ENCODE measurements at places on chromosomes 1 and 21.

DNA sequence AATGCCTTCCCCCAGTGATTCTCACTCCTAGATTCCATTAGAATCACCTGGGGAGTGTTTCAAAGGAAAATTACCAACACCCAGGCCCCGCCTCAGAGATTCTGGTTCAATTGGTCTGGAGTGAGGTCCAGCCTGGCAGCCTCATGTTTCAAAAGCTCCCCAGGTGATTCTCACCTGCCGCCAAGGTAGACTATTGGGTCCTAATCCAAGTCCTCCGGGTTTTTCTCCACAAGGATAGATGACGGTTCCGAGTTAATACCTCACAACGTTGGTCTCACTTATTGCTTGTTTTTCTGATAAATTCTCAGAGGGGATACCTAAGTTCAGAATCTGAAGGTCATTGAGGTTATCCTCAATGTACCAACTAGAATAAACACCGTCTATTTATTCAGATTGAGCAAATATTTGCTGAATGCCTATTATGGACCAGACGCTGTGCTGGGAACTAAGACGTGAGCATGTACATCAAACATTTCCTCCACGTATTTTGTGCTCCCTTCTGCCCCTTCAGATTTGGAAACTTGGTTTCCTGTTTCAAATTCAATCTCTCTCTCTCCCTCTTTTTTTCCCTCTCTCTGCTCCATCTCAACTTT is 97.5 kb downstream of the SEC16B start:
- DNase-seq = no peak

- DNase-seq = no peak
These were observed 121.7 kb upstream of the FOXD3 start for GRCh38 chr1:63200676-63201075.

DNA sequence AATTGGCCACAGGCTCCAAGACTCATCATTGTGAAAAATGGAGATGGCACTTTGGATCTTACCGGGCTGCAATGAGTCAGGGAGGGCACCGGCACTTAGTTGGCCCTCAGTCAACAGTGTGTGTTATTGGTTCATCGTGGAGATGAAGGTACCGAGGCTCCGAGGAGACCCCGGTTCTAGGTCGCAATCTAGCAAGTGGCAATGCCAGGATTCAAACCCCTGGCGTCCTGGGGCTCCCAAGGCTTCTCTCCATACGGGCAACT is 49.0 kb upstream of the ACOT11 start:
- no peak for DNase-seq

DNA sequence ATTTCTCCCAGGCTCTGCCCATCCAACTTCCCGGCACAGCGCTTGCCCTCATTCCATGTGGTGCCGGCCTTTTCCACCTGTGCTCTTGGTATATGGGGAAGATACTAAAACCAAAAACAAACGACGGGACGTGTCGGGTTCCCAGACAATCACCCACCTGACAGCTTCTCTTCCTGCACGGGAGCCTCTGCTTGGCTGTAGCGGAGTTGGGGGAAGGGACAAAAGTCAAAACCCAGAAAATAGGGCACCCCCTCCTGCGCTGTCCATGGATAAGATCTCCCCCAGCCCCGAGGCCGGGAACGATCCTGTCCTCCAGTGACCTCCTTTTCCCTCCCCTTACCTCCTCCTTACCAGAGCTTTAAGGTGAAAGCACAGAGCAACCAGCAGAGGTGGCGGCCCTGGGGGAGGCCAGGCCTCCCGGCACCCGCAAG is 640 bp downstream of the JTB start:
- DNase-seq = no peak

DNA sequence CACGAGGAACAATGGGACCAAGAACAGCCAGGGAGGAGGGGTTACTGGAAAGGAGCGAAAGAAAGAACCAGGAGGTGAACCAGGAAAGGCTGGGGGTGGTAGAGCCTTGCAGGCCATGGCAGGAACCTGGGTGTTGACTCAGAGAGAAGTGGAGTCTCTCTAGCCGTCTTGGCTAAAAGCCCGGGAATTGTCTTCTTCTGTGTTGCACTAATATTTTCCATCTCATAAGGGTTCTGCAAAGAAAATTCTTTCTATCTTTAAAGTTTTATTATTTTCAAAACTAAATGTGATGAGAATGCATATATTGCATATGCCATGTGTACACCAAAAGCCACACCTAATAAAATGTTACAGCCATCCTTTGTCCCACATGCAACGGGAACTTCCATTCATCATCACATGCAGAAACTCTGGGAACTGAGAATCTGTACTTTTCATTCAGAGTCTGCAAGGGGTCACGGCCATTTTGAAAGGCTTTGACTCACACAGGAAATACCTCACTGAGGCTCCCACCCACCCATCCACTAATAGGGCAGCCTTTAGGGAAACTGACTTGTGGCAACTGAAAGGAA is 38.0 kb downstream of the ERG start:
- DNase-seq = no peak

DNA sequence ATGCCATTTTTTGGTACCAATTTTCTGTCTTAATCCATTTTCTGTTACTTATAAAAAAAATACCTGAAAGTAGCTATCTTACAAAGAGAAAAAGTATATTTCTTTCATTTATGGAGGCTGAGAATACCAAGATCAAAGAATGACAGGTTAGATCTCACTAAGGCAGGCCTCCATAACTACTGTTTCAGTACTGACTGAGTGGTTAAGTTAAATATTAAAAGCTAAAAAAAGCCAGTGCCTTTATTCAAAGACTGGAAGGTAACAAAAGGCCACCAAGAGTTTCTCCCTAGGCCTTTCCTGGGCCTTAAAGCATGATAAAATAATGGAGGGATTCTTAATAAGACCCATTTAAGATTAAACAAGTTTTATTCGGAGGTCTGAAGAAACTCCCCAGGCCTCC is 687.7 kb upstream of the ADGRL4 start:
- DNase-seq = no peak

DNA sequence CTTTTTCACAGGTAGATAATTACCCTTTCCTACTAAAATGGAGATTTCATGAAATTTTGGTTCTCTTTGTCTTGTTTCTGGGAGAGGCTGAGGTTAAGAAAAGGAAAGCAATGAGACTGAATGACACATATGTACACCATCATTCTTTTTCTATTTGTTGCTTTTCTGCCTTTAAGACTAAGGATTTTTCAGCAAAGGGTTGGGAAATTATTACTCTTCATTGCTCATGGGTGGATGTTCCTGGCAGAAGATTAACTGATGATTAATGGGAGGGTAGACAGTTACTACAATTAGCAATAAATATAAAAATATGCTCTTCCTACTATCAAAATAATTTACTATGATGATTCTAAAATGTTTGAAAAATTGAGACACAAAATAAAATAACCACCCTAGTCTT is 316.5 kb upstream of the USP24 start:
- DNase-seq = no peak

DNA sequence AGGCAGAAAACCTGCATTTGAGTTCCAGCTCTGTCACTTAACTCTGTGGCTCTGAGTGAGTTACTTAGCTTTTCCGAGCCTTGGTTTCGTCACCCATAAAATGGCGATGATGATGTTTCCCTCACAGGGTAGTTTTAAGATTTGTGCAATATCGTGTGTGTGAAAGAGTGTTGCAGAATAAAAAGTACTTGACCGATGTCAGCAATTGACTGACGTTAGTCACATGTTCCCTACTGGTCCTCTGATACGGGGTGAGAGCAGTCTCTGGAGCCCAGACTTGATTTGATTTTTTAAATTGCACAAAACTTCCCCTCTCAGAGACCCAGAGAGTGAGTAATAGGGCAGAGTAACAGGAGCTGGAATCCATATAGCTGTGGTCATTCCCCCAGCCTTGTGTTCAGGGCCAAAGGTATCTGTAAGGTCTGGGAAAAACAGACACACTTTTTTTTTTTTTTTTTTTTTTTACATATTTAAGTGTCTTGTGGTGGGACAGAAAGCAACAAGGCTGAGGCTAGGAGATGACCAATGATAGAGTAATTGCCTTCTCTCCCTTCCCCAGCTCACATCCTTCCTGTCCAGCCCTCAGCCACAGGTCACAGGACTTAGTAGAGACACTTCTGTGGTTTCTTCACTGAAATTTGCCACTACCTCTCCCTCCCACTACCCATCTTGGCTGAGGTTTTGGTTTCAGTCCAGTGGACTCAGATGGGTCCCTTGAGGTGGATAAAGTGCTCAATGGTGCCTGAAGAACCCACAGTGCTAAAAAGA is 2.0 kb downstream of the FCER1G start:
- no peak for DNase-seq

- DNase-seq = no peak
These were observed 408.0 kb downstream of the SIPA1L2 start for GRCh38 chr1:232221802-232222499.

Measured in neuronal stem cell (in vitro differentiated cells).